H7 (cell line): ENCODE measurements at places on chromosomes 12 and 14.
A peak's percentile ranks its signal among the peaks of the same experiment; 100 is the strongest.

DNA sequence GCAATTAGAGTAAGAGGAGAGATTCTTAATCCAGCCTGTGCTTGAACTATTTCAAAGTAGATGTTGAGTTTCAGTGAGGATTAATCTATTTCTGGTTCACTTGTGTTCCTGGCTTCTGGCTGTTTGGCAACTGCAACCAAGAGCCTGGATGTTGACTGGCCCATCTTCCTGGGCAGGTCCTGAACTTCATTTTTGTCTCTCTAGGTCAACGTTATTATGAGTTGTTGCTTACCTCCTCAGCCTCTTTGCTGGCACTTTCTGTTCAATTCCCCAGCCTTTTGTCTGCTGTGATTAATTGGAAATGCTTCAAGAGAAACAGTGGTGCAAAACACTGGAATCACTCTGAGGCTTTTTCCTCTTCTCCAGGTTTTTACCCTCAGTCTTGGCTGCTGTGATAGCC is 56.8 kb downstream of the TMEM132D start:
- DNase-seq: no peak

DNA sequence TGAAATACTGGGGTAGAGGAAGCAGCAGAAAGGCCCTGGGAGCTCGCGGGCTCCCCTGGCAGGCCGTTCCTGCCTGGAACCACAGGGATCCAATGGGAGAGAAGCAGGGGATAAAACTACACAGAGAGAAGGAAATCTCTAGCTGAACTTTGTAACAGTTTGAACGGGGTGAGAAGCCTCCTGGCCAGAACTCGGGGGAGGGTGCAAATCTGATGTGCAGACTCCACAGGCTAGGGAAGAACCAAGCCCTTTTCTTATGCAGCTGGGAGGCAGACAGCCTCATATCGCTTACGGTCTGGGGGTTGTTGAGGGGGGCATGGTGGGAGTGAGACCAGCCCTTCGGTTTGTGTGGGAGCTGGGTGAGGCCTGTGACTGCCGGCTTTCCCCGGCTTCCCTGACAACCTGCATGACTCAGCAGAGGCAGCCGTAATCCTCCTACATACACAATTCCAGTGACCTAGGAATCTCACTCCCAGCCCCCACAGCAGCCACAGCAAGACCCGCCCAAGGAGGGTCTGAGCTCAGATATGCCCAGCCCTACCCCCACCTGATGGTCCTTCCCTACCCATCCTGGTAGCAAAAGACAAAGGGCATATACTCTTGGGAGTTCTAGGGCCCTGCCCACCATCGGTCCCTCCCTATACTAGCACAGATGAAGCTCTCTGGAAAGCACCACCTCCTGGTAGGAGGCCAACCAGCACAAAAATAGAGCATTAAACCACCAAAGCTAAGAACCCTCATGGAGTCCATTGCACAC is 143.0 kb downstream of the TMTC1 start:
- no peak for DNase-seq

DNA sequence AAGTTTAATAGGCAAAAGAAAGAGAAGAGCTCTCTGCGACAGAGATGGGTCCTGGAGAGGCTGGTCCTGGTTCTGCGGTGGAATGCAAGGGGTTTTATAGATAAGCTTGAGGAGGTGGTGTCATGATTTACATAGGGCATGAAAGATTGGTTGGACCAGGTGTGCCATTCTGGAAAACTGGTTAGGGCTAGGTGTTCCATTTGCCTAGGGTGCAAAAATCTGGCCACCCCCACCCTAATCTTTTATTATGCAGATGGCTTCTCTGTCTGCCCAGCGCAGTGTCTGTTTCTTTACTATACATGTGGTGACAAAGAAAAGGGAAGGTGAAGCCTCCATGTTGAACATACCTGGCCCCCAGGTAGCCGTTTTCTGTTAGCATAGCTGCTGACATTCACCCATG is 65.4 kb downstream of the ERC1 start:
- DNase-seq: no peak

DNA sequence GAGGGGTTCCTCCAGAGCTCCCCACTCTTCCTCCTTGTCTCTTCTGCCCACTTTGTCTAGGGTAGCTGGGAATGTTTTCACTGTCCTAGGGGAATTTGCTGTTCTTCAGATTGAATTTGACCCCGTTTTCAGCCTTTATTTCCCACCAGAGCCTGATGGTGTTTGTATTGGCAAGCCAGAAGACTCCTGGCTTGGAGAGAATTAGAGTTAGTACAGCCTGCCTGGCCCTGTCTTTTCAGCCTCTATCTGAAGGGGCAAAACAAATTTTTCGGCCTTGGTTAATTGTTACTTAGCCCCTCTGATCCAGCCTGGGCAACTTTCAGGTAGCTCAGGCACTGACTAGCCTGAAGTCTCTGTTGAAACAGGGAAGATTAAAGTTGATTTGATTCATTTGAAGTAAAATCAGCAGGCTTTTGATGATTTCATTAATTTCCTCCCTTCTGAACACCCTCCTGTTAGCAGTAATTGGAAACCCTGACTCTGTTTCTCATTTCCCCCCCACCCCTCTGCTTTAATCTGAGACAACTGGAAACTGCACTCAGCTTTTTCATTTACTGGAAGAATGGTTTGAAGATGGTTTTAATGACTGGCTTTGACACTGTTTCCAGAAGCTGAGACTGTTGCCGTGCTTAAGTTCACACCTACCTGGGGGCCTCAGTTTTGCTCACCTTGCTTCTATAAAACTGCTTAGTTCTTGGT is 63.3 kb downstream of the SUSD6 start:
- no peak for DNase-seq

GRCh38 chr12:120999191-121000120 is 16.8 kb downstream of the C12orf43 start:
- peak; percentile 97 for DNase-seq

- no peak for DNase-seq
Observed at GRCh38 chr12:95185072-95185471, 32.2 kb downstream of the FGD6 start.

DNA sequence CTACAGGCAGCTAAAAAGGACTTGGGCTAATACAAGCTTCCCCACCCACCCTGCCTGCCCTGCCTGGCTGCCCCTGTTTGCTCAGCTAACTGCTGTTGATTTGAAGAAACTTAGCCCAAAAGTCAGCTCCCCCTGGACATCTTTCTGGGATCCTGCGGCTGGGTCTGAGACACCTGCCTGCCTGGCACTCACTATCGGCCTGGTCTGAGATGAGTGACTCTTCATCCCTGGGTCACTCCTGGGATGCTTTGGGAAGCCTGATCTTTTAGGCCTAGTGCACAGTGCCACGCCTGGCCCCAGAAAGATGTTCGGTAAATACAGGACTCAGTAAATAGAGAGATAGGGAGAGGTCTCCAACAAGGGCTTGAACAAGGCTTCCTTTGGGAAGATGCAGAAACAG is 211.3 kb upstream of the DIO3 start:
- no peak for DNase-seq

DNA sequence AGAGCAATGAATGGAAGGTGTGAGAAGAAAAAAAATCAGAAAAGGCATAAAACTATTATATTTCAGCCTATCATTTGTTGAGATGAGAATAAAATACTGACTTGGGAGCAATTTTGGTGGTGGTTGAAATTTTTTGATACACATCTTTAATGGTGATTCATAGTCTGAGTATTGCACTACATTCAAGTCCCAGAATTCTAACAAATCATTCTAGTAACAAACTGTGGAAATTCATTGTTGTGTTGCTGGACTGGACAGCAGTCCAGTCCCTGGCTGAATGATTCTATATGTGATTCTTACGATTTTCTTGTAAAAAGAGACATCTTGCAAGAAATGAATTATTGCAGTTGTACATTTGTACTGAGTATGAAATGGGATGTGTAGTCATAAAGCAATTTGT is 268.6 kb downstream of the TRHDE start:
- DNase-seq: no peak

- no peak for DNase-seq
Observed at GRCh38 chr14:50670866-50671256, 2.8 kb upstream of the SAV1 start.

GRCh38 chr14:54451961-54452360 is 10.8 kb upstream of the CNIH1 start:
- DNase-seq: no peak

- no peak for DNase-seq
Observed at GRCh38 chr12:26188127-26188526, 7.2 kb upstream of the SSPN start.

GRCh38 chr12:131418121-131418520 is 292.8 kb upstream of the SFSWAP start:
- no peak for DNase-seq

DNA sequence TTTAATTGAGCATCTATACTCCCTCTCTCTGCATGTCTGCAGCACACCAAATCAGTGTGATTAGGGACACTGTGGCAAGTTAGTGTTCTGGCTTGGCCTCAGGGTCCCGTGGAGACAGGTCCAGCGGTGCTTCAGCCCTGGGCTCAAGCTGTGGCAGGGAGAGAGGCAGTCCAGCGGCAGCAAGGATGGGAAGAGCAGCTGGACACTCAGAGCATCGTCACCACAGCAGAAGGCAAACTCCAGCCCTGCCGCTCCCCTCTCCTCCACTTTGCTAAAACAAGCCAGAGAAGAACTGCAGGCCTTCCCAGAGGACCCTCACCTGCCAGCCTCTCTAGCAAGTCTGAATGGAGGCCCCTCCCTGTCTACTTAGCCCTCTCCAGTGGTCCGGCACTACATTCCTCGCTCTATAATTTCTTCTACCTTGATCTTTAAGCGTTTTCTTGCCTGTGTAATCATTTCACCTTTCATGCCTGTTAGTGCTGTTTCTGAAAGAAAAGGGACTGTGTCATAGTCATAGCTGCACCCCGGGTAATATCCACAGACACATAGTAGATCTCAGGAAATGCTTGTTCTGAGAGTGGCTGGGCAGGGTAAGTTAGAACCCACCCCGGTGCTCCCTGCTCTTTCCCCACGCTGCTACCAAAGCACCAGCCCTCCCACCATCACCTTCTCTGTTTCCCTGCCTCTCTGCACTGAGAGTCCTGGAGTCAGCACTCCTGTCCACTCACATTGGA is 22.1 kb downstream of the ZFP36L1 start:
- DNase-seq: no peak

DNA sequence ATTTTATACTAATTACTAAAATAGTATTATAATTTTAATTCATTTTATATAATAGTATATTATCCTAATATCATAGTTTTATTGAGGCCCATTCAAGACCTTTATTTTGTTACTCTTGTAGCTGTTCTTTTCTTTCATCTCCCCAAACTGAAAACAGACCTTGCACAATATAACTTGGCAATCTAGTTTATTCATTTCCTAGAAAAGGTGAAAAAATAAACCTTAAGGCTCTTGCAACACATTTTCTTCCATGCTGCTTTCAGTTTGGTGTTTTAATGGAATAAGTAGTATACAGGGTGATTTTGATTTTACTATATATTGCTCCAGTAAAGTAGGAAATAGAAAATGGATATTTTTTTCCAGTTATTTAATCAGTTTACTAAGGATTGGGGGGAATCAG is 174.0 kb downstream of the SLC2A13 start:
- DNase-seq: no peak

DNA sequence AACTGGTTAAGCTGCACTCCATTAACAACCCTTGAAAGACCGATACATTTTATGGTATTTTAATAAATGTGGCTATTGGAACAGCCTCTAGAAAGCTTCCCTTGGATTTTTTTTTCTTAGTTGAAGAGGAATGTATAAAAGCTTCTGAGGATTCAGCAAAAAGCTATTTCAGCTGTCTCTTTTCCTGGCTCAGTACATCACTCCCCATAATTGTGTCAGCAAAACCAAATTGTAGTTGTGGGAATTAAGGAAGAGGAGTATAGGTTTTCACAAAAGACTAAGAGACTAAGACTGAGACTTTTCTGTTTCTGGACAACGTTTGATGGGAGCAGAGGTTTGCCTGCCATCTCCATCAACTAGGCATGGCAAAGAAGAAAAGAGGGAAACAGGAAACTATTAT is 106.5 kb downstream of the C12orf50 start:
- no peak for DNase-seq

DNA sequence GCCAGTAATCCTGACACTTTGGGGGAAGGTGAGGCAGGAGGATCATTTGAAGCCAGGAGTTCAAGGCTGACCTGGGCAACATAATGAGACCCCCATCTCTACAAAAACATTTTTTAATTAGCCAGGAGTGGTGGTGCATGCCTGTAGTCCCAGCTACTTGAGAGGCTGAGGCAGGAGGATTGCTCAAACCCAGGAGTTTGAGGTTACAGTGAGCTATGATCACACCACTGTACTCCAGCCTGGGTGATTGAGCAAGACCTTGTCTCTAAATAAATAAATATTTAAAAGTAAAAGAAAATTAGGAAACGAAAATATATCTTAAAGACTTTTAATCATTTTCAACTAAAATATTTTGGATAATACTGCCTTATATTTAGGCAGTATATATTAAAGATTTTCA is 25.9 kb downstream of the CKB start:
- DNase-seq: no peak

- no peak for DNase-seq
Observed at GRCh38 chr12:47725091-47725772, at the start of gene ENDOU. Gene ENDOU, minus strand, starts transcription at chr12:47725490. Its CDS starts 77 bp downstream, at chr12:47725413.

DNA sequence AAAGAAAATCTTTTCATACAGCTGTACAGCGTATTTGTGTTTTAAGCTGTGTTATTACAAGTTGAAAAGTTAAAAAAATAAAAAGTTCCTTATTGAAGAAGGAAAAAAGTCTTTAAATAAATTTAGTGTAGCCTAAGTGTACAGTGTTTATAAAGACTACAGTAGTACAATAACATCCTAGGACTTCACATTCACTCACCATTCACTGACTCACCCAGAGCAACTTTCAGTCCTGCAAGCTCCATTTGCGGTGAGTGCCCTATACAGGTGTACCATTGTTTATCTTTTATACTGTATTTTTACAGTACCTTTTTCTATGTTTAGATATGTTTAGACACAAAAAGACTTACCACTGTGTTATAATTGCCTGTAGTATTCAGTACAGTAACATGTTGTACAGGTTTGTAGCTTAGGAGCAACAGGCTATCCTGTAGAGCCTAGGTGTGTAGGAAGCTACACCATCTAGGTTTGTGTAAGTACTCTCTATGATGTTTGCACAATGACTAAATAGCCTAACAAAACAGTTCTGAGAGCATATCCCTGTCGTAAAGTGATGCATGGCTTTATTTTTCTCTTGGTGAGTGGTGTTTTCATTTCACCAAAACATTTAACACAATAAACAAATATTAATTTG is 275.2 kb downstream of the DACT1 start:
- DNase-seq: no peak

DNA sequence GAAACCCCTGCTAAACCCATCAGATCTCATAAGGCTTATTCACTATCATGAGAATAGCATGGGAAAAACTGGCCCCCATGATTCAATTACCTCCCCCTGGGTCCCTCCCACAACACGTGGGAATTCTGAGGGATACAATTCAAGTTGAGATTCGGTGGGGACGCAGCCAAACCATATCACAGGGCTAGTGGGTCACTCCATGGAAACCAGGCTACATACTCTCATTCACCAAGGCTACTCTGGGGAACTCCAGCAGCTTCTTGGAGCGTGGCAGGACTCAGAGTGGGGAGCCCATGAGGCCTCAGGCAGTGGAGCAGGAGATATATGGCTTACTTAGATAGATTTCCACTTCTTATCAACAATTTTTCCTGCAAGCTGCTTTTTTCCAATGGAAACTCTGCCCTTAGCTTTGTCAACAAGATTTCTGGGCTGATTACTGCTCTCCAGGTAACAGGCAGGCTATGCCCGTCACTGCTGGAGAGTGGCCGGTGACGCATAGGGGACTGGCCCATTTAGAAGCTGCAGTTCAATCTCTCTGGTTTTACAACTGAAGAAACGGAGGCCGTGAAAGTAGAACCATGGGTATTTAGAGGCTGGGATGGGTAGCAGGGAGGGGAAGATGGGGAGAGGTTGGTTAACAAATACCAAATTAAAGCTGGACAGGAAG is 16.5 kb downstream of the VDR start:
- DNase-seq: no peak

- DNase-seq: no peak
Observed at GRCh38 chr14:97331058-97331457, 533.9 kb downstream of the VRK1 start.
